ENCODE measurements at places on chromosomes 16 and 17.

GRCh38 chr17:51461578-51462004, 201.2 kb downstream of the UTP18 start:
- DNase-seq, result peak; percentile 73

- DNase-seq, result peak; percentile 43
These were observed 593 bp downstream of the CDIPT start for GRCh38 chr16:29862383-29862883.

- DNase-seq, result no peak
These were observed 49.6 kb upstream of the PLCG2 start for GRCh38 chr16:81729451-81729850.

- no peak for DNase-seq
These were observed 725 bp upstream of the ARL5C start for GRCh38 chr17:39166437-39167335.

DNA sequence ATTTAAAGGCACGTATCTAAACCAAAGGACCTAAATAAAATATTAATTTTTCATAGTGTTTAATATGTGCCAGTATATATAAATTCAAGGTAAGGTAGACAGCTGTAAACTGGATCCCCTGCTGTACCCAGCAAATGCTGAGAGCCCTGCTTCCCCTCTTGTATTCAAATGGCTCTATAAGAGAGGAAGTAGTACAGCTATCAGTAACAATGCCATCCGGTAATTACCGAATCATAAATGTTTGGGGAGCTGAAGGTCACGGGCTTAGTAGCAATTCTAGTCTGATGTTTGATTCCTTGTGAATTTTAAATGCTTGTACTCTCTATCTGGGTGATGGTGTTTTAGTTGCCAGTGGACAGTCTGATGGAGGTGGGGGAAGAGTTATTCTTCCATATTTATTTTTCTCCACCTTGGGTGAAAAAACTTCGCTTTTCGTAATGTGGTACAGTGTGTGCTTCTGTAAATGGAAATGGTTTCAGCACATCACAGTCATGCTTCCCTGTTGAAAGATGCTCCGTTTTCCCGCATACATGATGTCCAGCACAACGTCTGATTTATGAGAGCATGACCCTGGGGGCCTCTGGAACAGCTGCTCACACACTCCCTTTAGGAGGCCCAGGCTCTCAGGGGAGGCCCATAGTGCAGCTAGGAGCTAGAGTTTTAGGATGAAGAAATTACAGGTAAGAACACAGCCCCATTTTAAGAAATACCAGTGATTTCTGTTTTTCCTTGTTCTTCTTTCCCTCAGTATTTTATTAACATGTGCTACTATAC, 423.9 kb downstream of the WWOX start:
- no peak for DNase-seq

Measured in GM03348 (cell line).